ENCODE measurements at places on chromosomes 11 and 22. TPM values are rescaled to one million over a fixed set of nuclear protein-coding genes. Genes with fewer than 3 reads are reported as not detected.
A peak's percentile ranks its signal among the peaks of the same experiment; 100 is the strongest.

DNA sequence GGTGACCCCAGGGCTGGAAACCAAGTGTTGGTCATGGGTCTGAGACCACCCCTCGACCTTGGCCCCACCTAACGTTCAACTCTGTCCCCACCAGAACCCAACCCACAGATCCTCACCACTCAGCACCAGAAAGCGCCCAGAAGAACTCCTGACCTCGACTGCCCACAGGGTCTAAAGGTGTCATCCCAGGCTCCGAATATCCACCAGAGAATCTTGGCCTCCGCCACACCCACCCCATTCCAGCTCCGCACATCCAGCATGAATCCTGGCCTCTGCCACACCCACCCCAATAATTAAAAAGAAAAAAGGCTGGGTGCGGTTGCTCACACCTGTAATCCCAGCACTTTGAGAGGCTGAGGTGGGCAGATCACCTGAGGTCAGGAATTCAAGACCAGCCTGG is 1.3 kb downstream of the CERK start:
- no peak for DNase-seq
- H3K27me3 ChIP-seq, result no peaks in the 10 kb centered on the region
- H3K36me3 ChIP-seq, result peaks cover 3% of the 10 kb centered on the region
- H3K4me1 ChIP-seq, result peaks cover 39% of the 10 kb centered on the region
- peak overlapping the region; percentile 75 for H3K4me3 ChIP-seq

Gene RPS19BP1
- 66.6 TPM for total RNA-seq

DNA sequence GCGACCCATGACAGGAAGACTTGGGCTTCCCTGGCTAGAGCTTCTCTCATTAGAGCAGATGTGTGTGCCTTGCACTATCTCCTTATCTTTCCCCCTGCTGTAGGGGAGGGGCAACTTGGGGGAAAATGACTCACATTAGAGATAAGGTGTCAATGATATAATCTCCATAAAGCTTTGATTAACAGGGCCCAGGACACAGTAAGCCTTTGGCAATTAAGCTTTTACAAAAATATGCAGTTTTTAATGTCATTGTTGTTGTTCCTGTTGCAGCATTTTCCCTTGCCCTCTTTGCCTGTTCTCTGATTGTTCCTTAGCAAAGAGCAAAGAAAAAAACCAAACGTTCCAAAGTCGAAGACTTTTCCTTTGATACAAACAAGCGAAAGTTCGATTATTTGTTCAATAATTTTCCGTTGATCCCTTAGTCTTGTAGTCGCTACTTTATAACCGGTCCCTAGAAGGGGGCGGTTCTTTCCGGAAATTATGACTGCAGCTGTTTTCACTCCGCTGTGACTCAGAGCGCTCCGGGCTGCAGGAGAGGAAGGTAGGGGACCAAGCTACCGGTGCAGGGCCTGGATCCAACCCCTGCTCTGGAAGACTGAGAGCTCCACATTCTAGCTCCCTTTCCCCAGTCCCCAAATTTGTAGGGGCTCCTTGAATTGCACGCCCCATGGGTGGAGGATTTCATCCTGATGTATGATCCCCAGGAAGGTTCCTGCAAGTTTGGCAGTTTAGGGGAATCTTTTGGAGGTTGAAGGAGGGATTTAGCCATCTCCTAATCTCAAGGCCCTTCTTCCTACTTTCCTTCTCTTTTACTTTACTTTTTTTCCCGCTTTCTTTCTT is at the start of gene VWA5A:
VWA5A (plus strand) TSS at position 509 of the 840 bp plus-strand sequence. CDS start 2,062 bp downstream, outside the sequence.
- H3K27ac ChIP-seq, result peak within 1 kb of the TSS; percentile 52
- H3K27me3 ChIP-seq, result no peaks in the 10 kb centered on the region
- peak within 1 kb of the TSS; percentile 94 for H3K4me3 ChIP-seq
- H3K36me3 ChIP-seq, result peaks cover 3% of the 10 kb centered on the region

DNA sequence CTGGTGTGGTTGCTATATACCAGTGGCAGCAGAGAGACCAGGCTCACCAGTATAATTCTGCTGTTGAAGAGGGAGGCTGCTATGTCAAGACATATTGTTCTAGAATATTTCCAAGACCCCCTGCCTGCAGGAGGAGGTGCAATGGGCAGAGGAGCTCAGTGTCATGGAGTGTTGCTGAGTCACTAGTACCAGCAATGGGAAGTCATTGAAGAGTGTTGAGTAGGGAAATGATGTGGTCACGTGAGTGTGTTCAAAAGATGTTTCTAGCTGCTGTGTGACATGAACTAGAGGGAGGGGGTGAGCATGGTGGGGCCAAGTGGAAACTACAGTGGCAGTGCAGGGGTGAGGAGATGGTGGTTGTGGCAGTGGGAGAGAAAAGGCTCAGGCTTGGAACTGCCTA is 76.3 kb upstream of the BIRC3 start:
- no peak overlapping the region for H3K27ac ChIP-seq
- no peaks in the 10 kb centered on the region for H3K4me1 ChIP-seq
- H3K4me3 ChIP-seq, result no peak overlapping the region
- H3K27me3 ChIP-seq, result no peaks in the 10 kb centered on the region
- DNase-seq, result no peak

GRCh38 chr11:124209824-124210357 is 26.7 kb downstream of the OR10D3 start:
- no peaks in the 10 kb centered on the region for H3K27me3 ChIP-seq
- no peak for DNase-seq
- H3K36me3 ChIP-seq, result no peaks in the 10 kb centered on the region
- H3K4me1 ChIP-seq, result no peaks in the 10 kb centered on the region
- H3K27ac ChIP-seq, result no peak overlapping the region

DNA sequence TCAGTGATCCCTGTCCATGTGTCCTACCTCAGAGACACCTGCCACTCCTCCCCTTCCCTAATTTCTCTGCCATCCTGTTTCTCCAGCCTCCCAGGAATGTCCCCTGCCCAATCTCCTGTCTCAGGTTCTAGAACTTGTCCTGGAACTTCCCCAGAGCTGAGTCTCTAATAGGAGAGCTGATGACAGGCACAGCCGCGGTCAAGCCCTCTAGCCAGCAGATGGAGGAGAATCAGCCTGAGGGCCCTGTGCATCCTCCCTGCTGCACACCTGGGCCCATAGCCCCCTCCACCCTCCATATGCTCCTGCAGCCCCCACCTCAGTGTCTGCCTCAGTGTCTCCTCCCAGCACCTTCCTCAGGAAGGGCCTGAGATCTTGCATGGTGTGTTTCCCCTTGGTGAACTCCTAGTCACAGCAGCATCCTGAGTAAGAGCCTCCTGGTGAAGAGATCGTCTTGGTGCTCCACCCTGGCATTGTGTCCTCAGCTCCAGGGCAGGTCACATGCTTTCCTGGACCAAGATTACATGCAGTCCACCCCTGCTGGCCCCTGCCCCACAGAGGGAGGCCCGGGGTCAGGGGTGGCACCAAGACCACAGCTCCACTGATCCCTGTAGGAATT is 43.9 kb upstream of the VPREB1 start:
- H3K27ac ChIP-seq, result no peak overlapping the region
- no peaks in the 10 kb centered on the region for H3K36me3 ChIP-seq
- no peak overlapping the region for H3K4me3 ChIP-seq
- no peak for DNase-seq

GRCh38 chr22:49360746-49361145 is 466.9 kb downstream of the BRD1 start:
- H3K36me3 ChIP-seq, result no peaks in the 10 kb centered on the region
- no peak overlapping the region for H3K27ac ChIP-seq
- no peak for DNase-seq
- H3K4me3 ChIP-seq, result no peak overlapping the region

DNA sequence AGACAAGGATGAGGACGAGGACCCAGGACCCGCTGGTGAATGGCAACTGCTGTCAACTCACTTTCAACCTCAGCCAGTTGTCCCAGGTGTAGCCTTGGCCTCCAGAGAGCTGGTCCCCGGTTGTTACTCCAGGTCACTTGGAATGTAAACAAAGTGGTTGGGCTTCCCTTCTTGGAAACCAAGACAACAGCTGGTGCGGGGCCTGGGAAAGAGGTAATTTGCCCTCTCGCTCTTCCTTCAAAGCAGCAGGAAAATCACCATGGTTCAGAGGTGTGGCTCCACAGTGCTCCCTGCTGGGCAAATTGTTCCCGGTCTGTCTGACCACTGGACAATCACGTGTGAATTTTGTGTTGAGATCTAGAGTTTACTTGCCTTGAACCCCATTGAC is 15.0 kb downstream of the SLC1A2 start:
- DNase-seq, result peak; percentile 25
- no peak overlapping the region for H3K4me3 ChIP-seq
- H3K4me1 ChIP-seq, result no peaks in the 10 kb centered on the region
- H3K36me3 ChIP-seq, result no peaks in the 10 kb centered on the region

GRCh38 chr11:111598559-111598958 is 3.7 kb upstream of the SIK2 start:
- no peaks in the 10 kb centered on the region for H3K36me3 ChIP-seq
- H3K27me3 ChIP-seq, result peaks cover 3% of the 10 kb centered on the region
- no peak for DNase-seq
- H3K27ac ChIP-seq, result no peak overlapping the region
- H3K4me3 ChIP-seq, result no peak overlapping the region
